ENCODE measurements at places on chromosomes 7 and 10.

GRCh38 chr7:116527521-116527920, 2.7 kb downstream of the CAV1 start:
- DNase-seq: no peak

DNA sequence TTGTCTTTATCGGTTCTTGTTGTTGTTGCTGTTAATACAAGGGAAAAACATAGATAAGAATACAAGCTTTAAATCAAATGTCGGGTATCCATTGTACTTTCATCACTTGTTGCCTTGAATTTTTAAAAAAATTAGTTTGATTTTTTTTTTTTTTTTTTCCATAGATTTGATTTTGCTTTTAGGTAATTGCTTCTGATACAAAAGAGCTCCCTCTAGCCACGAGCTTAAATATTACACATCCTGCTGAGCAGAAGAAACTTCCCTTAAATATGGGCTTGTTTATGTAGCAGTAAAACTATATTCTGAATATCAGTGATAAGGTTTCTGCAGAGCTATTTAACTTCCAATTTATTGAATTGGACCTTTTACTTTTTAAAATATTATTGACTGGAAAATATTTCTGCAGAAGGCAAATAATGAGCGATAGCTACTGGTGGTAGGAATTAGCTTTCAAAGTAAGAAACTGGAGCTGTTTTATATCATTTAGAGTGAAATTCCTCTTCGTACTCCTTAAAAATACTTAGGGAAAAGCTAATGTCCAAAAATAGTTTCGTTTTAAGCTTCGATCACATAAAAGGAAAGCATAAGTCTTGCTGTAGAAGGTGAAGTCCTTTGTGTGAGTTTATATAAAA, 216.9 kb downstream of the POLR1F start:
- DNase-seq: no peak

DNA sequence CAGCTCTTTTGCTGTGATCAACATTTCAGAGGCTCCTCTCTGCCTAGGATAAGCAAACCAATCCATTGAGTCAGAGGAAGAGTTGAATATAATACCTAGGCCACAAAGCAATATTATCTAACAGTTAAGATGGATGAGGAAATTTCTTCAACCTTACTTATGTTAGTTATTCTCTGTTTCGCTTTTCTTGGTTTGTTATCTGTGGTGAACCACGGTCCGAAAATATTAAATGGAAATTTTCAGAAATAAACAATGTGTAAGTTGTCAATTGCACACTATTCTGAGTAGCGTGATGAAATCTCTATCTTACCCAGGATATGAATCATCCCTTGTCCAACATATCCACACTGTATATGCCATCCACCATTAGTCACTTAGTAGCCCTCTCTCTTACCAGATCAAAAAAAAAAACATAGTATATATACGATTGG, 1.5 kb upstream of the HTR7 start:
- DNase-seq: no peak

DNA sequence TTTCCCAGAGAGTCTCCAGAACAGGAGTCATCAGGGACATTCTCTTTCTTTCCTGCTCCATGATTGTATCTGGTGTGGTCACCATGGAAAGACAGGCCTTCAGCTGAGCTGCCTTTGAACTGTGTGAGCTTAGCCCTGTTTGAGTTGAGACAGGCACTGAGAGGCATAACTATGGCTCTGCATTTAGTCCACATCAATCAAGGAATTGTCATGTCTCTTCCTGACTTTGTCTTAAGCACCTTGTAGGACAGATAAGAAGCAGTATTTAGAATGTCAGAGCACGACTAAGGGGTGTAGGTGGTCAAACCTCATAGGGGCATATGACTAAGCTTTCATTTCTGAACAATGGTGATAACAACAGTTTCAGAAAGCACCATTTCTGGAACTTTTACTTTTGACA, 53.5 kb downstream of the EPDR1 start:
- no peak for DNase-seq

DNA sequence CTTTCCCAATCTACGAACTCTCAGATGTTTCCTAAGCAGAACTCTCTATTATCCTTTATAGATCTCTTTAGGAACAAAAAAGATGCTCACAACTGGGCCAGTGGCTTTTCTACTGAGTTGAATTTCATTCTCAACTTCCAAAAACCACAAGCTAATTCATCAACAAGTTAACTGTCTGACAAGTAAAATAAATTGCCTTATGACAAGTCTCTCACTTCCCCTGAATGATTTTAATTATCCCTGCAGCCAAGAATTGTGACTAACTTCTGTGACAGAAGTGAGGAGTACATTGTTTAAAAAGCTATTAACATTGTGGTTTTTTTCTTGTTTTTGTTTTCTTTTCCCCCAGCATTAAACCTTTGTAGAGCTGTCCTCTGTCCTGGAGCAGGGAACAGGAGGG, 343.1 kb downstream of the HPSE2 start:
- no peak for DNase-seq

DNA sequence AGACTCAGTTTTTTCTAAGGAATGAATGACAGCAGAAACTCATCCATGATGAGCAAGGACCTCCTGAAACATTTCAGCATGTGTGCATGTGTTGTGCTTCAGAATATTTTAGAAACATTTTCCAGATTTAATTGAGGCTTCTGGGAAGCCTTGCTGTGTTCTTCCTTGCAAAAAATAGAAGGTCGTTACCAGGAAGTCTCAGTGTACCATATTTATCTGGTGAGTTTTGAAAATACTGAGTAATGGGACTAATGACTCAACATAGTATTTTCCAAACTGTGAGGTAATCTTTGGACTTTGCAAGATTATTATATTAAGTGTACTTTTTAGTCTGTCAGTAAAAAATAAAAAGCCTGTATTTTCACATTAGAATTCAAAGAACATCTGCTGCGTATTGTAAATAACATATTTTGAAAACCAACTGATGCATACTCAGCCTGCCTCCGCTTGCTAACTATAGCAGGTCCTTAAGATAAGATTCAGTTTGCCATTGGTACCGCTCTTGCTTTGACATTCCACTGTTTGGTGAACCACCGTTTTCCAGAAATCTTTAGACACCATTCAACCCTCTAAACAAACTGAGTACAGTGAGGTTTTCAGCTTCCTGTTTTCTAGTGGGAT, 739.6 kb upstream of the GALNT17 start:
- no peak for DNase-seq

GRCh38 chr10:89852872-89853271, 151.5 kb downstream of the KIF20B start:
- no peak for DNase-seq

- DNase-seq: no peak
These were observed 87.9 kb upstream of the KAT6B start for GRCh38 chr10:74738542-74738941.

DNA sequence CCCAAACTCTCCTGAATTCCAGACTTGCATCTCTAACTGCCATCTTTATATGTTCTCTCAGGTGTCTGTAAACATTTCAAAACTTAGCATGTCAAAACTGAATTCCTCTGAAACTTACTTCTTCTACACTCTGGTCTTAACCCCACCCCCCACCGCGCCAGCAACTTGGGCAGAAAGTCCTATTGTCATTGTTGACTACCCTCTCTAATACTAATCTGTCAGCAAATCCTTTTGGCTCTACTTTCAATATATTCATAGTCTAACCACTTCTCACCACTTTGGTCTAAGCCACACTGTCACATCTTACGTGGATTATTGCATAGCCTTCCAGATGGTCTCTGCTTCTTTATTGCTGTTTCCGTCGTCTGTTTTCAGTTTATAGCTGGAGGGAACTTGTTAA, 86.6 kb downstream of the AHCYL2 start:
- DNase-seq: no peak

GRCh38 chr7:44411306-44411705, 79.2 kb downstream of the NUDCD3 start:
- DNase-seq: no peak

DNA sequence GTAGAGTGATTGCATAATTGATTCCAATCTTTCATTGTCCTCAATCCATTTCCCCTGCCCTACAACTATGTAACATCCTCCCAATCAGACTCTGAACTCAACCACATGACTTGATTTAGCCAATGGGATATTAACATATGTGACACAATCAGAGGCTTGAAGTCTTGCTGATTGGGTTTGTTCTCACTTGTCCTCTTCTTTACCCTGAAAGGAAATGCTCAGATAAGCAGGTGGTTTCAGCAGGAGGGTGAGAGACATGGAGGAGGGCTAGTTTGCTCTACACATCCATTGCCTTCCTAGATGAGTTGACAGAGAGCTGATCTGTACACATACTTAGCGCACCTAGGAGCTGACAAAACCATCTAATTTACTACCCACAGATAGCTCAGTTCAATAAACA, 669.4 kb downstream of the NRG3 start:
- no peak for DNase-seq

GRCh38 chr7:128883622-128884448, 21.2 kb downstream of the ATP6V1F start:
- peak; percentile 81 for DNase-seq

DNA sequence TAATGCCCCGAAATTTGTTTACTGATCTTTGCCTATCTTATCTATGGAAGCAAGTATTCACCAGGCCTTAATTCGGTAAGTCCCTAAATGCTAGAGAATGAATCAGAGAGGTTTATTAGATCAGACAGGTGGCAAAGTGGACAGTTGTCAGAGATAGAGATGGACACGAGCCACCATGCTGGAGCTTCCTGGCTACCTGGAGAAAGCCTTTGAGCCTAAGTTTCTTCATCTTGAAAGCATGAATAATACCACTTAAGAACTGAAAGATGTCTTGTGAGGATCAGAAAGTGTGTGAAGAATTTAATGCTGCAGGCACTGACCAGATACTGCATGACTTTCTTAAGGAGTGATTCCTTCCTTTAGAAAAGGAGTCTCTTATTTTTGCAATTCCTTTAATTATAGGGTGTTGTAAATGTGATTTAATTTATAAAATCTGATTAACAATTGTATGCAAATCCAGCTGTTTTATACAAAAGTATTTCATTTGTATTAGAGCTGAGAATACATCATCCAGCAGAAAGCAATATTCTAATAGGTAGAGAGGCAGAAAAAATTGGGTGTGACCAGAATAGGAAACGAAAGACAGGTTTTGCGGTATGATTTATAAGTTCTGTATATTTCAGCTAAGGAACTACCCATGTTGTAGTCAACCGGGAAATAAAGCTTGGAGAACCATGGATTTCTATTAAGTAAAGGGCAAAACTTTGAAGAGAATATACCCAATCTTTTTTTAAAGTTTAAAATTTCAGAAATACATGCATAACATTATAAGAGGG, 82.7 kb downstream of the SMURF1 start:
- no peak for DNase-seq

- DNase-seq: peak; percentile 93
These were observed at the start of gene DDX21 for GRCh38 chr10:68955832-68956532. TSS of gene DDX21 (plus strand) at chr10:68956170. CDS start at chr10:68956226, 56 bp downstream.

Data from activated CD4-positive, alpha-beta T cell treated with anti-CD3 and anti-CD28 coated beads, Interleukin-2, Interleukin-4, amounts not matched to agents 100 ng/mL and 50 ng/mL, durations not matched to agents 16 hours and 8 hours (primary cell).